ENCODE measurements at places on chromosomes 11 and 22.
A peak's percentile ranks its signal among the peaks of the same experiment; 100 is the strongest.

DNA sequence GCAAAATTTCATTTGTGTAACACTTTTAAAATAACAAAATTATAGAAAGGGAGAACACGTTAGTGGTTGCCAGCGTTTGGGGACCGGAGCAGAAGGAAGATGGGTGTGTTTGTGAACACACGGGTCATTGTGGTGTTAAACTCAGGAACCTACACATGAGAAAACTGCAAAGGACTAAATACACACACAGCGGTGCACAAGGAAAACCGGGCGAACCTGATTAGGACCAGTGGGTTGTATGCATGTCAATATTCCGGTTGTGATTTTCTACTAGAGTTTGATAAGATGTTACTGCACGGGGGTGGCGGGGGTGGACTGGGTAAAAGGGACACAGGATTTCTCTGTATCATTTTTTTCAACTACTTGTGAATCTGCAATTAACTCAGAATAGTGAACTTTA, 351.2 kb downstream of the OPCML start:
- H3K27ac ChIP-seq, result no peak overlapping the region
- no peaks in the 10 kb centered on the region for H3K36me3 ChIP-seq
- H3K4me1 ChIP-seq, result no peaks in the 10 kb centered on the region
- no peak overlapping the region for H3K4me3 ChIP-seq
- H3K27me3 ChIP-seq, result no peaks in the 10 kb centered on the region
- DNase-seq, result no peak

DNA sequence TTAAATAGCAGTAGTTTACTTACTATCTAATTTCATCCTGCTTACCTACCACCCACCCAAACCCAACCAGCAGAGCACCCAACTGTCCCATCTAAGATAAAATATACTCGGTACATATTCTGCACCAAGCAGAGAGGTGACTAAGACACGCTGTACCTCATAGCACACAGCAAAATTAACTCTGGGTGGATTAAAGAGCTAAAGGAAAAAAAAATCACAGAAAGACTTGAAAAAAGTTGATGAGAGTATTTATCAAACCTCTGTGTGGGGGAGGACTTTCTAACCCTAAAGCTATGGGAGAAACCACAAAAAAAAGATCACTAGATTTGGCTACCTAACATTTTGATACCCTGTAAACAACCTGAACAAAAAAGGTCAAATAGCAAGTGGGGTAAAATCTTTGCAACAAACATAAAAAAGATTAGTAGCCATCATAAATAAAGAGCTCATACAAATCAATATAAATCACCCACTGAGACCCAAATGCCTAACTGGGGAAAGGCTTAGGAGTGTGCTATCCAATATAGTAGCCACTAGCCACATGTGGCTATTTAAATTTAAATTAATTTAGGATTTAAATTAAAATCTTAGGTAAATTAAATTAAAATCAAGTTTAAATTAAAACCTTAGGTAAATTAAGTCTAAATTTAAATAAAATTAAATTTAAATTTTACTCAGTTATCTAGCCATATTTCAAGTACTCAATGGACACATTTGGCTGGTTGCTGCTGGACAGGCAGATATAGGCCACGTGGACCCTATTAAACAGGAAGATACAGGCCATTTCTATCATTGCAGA, 25.6 kb upstream of the CD5 start:
- H3K36me3 ChIP-seq, result no peaks in the 10 kb centered on the region
- DNase-seq, result no peak
- H3K4me1 ChIP-seq, result peaks cover 9% of the 10 kb centered on the region
- H3K27ac ChIP-seq, result no peak overlapping the region

- DNase-seq, result no peak
- peaks cover 42% of the 10 kb centered on the region for H3K27me3 ChIP-seq
- H3K27ac ChIP-seq, result no peak overlapping the region
- H3K4me1 ChIP-seq, result no peaks in the 10 kb centered on the region
- H3K4me3 ChIP-seq, result no peak overlapping the region
Observed at GRCh38 chr11:17684550-17684949, 34.8 kb upstream of the MYOD1 start.

GRCh38 chr11:125494561-125494960, 1.5 kb downstream of the FEZ1 start:
- H3K27ac ChIP-seq, result peak overlapping the region; percentile 87
- no peak for DNase-seq
- H3K4me3 ChIP-seq, result peak overlapping the region; percentile 96

- peaks cover 20% of the 10 kb centered on the region for H3K27me3 ChIP-seq
- no peaks in the 10 kb centered on the region for H3K36me3 ChIP-seq
- no peaks in the 10 kb centered on the region for H3K4me1 ChIP-seq
- no peak overlapping the region for H3K27ac ChIP-seq
- H3K4me3 ChIP-seq, result no peak overlapping the region
Observed at GRCh38 chr11:71068963-71069362, 183.4 kb downstream of the SHANK2 start.

DNA sequence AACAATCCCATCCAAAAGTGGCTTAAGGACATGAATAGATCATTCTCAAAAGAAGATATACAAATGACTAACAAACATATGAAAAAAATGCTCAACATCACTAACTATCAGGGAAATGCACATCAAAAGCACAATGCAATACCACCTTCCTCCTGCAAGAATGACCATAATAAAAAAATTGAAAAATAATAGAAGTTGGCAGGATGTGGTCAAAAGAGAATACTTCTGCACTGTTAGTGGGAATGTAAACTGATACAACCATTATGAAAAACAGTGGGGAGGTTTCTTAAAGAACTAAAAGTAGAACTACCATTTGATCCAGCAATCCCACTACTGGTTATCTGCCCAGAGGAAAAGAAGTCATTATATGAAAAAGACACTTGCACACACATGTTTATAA, 77.7 kb upstream of the SC5D start:
- H3K27me3 ChIP-seq, result peaks cover 34% of the 10 kb centered on the region
- no peak overlapping the region for H3K4me3 ChIP-seq
- no peaks in the 10 kb centered on the region for H3K36me3 ChIP-seq

DNA sequence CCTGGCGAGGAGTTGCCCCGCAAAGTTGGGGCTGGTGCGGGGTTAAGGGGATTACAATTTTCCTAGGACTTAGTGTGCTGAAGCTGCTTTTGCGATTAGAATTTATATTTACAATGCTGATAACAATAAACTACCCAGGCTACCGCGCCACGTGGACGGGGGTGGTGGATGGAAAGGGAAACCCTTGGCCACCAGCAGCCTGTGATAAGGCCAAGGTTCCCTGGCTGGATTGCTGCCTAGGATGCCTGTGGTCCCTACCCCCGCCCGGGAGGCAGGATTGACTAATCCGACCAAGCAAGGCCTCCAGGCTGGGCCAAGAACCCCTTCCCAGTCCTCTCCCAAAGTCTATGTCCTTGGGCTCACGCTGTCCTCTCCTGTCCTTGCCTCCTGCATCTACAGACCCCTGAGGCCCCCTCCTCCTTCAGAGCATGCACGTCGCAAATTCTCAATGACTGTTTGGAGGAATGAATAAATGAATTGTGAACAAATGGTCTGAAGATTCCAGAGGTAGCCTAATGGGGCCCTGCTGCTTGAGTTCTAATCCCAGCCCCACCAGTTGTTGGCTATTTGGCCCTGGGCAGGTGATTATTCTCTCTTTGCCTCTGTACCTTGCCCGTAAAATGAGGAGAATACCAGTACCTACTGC, 7.6 kb upstream of the CHKA start:
- peaks cover 12% of the 10 kb centered on the region for H3K27me3 ChIP-seq
- H3K4me1 ChIP-seq, result peaks cover 3% of the 10 kb centered on the region
- peaks cover 5% of the 10 kb centered on the region for H3K36me3 ChIP-seq
- no peak overlapping the region for H3K4me3 ChIP-seq
- no peak for DNase-seq

DNA sequence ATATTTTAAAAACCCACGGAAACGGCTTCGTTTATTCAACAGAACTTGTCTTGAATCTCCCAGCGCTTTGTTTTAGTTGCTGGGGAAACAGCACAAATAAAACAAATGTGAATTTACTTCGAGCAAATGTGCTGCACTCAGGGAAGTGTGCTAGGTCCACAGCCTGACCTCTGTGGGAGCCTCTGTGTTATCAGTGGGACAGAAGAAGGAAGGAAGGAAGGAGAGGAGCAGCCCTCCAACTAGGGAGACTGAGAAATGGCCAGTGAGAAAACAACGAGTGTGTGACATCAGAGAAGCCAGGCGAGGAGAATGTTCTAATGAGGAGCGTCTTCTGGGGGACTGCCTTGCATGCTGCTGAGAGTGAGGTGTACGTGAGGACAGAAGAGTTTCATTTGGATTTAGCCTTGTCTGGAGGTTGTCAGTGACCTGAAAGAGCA, 42.7 kb downstream of the PPP6R3 start:
- no peaks in the 10 kb centered on the region for H3K27me3 ChIP-seq
- no peak for DNase-seq
- peak overlapping the region; percentile 24 for H3K4me3 ChIP-seq
- peaks cover 80% of the 10 kb centered on the region for H3K4me1 ChIP-seq
- peaks cover 11% of the 10 kb centered on the region for H3K36me3 ChIP-seq

- peaks cover 15% of the 10 kb centered on the region for H3K4me1 ChIP-seq
- no peak overlapping the region for H3K27ac ChIP-seq
- H3K36me3 ChIP-seq, result no peaks in the 10 kb centered on the region
- H3K4me3 ChIP-seq, result no peak overlapping the region
- peaks cover 13% of the 10 kb centered on the region for H3K27me3 ChIP-seq
Observed at GRCh38 chr11:635945-636510, 1.0 kb upstream of the DRD4 start.

DNA sequence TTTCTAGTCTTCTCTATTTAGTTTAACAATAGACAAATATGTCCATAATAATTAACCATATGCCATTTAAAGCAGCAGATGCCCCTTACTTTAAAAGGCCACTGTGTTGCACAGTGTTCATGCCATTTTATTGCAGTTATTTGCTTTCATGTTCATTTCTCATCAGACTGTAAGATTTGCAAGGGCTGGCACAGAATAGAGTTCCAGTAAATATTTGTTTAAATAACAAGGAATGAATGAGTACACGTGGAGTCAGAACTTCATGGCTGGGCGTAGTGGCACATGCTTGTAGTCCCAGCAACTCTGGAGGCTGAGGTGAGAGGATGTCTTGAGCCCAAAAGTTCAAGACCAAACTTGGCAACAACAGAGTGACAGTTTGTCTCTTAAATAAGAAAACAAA, 1228.6 kb downstream of the LRRC4C start:
- no peaks in the 10 kb centered on the region for H3K4me1 ChIP-seq
- H3K27me3 ChIP-seq, result no peaks in the 10 kb centered on the region
- H3K36me3 ChIP-seq, result no peaks in the 10 kb centered on the region
- no peak overlapping the region for H3K27ac ChIP-seq
- H3K4me3 ChIP-seq, result no peak overlapping the region
- DNase-seq, result no peak

DNA sequence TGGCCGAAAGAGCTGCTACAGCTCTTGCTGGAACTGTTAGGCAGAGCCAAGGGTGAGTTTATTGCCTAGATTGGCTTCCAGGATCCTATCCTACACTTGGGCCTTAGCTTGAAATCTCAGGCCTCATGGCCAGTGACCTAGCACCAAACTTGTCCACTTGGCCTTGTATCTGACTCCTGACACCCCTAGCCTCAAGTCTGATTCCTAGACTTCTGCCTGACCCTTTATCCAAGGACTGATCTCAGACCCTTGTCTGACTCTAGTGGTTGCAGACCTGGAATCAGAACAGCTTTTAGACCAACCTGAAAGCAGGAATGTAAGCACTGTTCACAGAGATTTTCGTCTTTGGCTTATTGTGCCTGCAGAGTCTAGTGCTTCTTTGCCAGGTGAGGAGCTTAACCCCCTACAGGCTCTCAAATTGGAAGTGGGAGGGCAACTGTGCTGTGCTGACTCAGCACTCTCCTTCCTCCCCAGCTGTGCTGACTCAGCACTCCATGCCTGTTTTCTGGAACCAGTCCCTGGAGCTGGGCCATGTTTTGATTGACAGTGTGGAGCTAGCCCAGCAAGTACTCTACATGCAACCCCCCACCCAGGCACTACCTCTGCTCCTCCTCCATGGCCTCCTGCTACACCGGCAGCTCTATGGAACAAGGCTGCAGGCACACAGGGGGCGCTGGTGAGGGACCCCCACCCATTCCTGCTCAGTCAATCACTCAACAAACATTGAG, 35.1 kb downstream of the RRP8 start:
- H3K4me3 ChIP-seq, result no peak overlapping the region

DNA sequence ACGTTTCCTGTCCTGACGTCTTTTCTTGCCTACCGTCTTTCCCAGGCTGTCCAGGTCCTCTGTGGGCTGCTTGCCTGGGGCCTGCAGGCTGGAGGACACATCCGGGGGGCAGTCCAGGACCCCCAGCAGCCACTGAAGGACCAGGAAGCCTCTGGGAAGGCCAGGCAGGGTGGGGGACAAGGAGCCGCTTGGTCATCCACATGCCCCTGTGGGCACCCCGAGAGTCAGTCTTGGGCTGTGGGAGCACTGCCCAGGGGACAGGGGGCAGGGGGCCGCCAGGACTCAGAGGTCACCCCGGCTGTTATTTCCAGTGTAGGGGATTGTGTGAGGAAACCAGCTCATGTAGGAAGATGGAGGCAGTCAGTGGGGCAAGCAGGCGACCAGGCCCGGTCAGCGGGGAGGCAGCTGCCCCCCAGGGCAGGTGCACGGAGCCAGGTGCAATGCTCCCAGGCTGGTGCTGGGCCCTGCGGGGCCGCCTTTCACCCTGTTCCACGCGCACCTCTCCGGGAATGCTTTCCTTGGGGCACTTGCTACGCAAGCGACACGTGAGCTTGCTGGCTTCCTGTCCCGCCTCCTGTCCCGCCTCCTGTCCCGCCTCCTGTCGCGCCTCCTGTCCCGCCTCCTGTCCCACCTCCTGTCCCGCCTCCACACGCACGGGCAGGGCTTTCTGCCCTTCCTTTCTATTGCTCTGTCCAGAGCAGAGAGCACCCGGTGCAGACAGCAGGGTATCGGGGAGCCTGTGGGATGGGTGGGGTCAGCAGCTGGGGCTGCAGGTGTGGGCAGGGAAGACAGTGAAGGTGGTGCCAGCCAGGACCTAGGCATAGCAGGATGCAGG, 39.5 kb downstream of the MUC5B start:
- H3K27ac ChIP-seq, result peak overlapping the region; percentile 92
- peak; percentile 91 for DNase-seq
- H3K4me1 ChIP-seq, result peaks cover 11% of the 10 kb centered on the region
- peak overlapping the region; percentile 86 for H3K4me3 ChIP-seq

DNA sequence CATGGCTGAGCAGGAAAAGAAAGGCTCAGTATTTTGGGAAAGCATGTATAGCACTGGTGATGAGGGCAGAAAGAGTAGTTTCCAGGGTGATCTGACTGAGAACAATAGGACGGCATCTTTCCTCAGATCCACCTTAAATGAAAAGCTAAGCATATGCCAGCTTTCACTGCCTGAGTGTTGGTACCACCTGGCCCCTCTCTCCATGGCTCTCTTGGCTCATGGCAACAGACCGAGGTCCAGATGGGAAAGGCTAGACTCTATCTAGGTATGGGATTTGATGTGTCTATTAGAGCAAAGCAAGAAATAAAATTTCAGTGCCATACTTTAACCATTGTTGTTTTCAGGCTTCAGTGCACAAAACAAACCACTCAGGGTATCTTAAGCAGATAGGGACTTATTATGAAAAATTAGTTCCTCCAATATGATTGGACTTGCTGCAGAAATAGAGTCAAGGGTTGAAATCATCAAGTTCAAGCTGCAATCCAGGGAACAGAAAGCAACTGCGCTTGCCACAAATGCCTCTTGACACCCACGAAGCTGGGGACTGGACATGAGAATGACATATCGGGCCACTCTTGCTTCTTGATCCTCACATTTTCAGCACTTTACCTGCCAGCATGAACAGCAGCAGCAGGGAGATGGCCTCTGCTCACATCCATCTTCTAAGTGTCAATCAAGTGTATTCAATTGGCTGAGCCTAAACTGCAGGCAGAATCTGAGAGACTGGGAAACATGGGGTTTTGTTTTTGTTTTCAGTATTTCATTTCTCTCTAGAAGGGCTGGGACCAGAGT, 64.0 kb upstream of the SNX19 start:
- no peak overlapping the region for H3K4me3 ChIP-seq
- peaks cover 54% of the 10 kb centered on the region for H3K27me3 ChIP-seq
- no peaks in the 10 kb centered on the region for H3K36me3 ChIP-seq
- H3K4me1 ChIP-seq, result no peaks in the 10 kb centered on the region

Data from effector memory CD8-positive, alpha-beta T cell (primary cell).